ENCODE measurements at places on chromosomes 7 and 10.

- no peak for DNase-seq
Measured at GRCh38 chr7:114081606-114082425, 163.0 kb upstream of the PPP1R3A start.

GRCh38 chr7:37643876-37644275 is 39.7 kb upstream of the GPR141 start:
- no peak for DNase-seq

GRCh38 chr10:3896161-3896560 is 111.2 kb upstream of the KLF6 start:
- no peak for DNase-seq

- DNase-seq: no peak
Measured at GRCh38 chr10:30999070-30999712, 32.5 kb downstream of the ZNF438 start.

DNA sequence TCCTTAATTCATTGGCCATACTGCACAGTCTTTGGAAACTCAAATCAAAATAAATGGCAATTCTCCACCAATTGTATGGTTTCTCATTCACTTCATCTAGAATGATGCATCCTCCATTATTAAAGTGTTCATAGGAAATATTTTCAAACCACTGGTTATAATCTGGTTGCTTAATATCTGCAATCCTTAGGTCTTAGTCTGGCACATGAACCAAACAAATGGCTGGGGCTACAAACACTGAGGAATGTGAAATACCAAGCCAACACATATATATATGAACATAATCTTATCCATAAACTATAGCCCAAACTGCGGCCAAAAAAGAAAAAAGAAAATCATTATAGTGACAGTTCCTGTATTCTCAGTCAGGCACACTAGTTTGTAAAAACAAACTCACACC is 5.7 kb upstream of the MSS51 start:
- DNase-seq: no peak

DNA sequence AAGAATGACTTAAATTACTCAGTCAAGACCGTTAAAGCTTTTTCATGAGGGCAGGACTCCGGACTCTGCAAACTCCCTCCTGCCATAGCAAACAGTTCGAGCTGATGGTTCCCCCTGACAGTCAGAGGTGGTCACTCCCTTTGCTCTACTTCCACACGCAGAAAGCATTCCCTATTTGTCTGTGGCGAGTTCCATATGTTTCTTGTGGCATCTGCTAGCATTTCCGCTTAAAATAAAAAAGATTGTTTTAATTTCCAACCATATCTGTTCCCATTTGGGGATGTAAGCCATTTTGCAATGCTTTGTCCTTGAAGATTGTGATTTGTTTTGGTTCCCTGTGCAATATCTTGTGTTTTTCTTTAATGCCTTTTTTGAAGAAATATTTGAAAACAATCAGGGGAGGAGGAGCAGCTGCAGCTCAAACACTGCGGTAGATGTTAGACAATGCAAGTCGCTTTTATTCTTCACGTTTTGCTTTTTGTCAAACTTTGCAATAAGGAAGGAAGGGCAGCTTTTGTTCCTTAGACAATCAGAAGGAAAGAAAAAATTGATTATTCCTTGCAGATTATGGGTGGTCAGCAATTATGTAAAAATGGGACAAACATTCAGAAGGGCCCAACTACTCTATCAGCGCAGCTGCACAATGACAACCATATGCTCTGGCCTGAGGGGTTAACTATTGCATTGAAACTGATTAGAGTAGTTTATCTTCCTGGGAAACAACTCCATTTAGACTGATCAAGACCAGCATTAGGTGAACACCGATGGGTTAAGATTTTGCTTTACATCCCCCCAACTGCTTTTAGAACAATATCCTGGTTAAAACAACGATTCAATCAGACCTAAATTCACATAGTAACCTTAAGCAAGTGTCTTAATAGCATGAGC is 425.8 kb upstream of the NRP1 start:
- no peak for DNase-seq

GRCh38 chr10:132929953-132930548 is 12.3 kb downstream of the CFAP46 start:
- no peak for DNase-seq

DNA sequence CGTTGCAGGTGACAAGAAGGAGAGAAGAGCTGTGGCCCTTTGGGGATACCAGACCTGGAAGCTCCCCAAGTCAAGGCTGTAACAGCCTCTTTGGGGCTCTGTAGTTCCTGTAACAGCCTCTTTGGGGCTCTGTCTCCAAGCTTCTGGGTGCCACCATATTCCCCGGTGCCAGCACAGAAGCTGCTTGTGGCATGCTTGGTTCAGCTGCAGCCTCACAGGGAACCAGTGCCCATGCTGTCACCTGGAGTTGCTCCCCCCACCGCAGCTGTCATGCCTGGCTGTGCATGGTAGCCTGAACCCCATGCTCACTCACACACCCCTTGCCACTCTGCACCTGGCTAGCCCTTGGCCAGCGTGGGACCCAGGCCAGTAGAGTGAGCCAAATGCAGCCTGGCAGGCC is 109.1 kb downstream of the ELAPOR2 start:
- no peak for DNase-seq

- DNase-seq: no peak
Measured at GRCh38 chr7:7512861-7513597, 22.6 kb downstream of the COL28A1 start.

- no peak for DNase-seq
Measured at GRCh38 chr10:82668221-82668895, 793.4 kb downstream of the NRG3 start.

GRCh38 chr10:5573319-5573950 is 48.7 kb downstream of the CALML3 start:
- no peak for DNase-seq

GRCh38 chr7:2821161-2821841 is 22.8 kb downstream of the GNA12 start:
- DNase-seq: no peak

GRCh38 chr10:31023558-31023957 is 8.1 kb downstream of the ZNF438 start:
- no peak for DNase-seq

- DNase-seq: no peak
Measured at GRCh38 chr10:80122746-80123145, 9.8 kb upstream of the PLAC9 start.

DNA sequence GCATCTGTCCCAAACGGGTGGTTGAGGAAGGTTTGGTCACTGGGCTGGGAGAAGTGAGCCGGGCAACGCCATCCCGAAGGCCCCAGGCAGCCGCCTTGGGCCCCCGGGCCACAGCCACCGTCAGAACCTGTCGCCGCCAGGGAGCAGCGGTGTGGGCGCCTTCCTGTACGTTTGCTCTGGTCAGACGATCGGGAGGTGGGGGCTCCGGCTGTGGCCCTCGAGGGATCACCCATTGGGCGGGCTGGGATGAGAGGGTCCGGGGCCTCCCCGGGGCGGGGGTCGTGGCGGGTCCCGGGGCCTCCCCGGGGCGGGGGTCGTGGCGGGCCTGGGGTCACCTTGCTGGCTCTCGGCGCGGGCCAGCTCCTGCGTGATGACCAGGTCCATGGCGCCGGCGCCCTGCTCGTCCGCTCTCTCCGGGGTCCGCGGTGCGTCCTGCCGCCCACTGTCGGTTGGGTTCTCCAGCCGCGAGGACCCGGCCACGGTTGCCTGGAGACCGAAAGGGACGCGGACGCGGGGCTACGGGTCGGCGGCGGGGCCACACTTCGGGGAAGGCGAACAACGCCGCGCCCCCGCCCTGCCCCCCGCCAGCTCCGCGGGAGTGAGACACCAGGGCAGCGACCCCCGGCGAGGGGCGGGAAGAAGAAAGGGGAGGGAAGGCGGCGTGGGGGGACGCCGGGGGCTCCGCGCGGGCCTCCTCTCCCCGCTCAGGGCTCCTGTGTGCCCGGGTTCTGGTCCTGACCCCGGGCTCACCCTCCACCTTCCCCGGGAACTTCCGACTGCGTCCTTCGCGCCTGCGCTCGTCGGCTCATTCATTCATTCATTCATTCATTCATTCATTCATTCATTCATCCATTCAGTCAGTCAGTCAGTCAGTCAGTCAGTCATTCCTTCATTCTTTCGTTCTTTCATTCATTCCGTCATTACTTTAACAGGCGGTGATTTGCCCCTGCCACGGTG is at the start of gene CFAP46:
CFAP46 (minus strand) TSS at position 470 of the 957 bp plus-strand sequence; CDS start at position 384, 86 bp downstream.
- DNase-seq: no peak

DNA sequence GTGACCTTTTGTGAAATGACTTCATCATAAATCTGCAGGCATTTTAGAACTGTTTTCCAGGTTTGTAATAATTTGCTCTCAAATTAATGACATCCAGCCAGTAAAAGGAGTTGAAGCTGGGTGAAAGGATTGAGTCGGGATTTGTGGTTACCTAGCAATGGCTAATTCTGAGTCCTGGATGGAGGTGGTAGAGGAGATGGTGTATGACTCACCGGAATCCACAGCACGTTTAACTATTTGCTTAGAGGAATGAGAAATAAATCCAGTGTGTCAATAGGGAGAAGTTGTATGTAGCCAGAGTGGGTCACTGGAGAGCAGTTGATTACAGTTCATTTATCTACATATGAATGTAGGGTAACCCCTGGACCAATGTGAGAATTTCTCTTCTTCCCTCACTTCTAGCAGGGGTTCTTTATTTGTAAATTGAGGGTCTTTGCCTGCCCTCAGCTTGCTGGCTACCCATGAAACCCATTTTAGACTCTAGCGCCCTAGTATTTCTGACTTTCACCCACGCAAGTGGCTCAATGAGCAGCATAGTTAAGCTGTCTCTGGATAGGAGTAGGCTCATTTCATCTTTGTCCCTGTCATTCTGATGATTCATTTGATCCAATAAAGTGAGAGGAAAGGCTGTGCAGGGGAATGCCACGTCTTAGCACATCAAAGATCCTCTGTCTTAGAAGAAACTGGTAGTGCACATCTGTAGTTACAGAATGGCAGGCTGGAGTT is 547.8 kb downstream of the SORCS3 start:
- DNase-seq: no peak

GRCh38 chr7:156184164-156184563 is 371.9 kb upstream of the SHH start:
- DNase-seq: no peak

- DNase-seq: no peak
Measured at GRCh38 chr10:29248158-29248557, 40.7 kb upstream of the LYZL1 start.

GRCh38 chr10:126508535-126509040 is 120.3 kb upstream of the ADAM12 start:
- DNase-seq: no peak

- DNase-seq: no peak
Measured at GRCh38 chr7:55127622-55128081, 108.8 kb downstream of the EGFR start.

- DNase-seq: no peak
Measured at GRCh38 chr10:130799532-130799931, 512.0 kb downstream of the TCERG1L start.

GRCh38 chr10:89470628-89471027 is 56.3 kb downstream of the IFIT5 start:
- DNase-seq: no peak

- no peak for DNase-seq
Measured at GRCh38 chr10:26448292-26448691, 10.2 kb downstream of the APBB1IP start.

DNA sequence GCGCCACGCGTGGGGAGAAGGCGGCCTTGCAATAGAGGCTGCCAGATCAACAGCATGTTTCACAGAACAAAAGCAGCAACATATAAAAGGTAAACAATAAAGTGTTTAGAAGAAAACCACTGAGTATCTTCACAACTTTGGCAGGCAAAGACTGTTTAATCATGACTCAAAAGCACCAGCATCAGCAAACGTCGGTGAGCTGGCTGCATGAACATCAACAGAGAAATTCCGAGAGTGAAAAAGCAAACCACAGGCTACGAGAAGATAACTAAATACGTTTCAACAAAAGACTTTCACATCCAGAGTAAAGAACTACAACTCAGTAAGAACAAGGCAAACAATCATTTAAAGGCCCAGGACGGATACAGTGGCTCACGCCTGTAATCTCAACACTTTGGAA is 172.0 kb downstream of the MAD1L1 start:
- no peak for DNase-seq

- DNase-seq: no peak
Measured at GRCh38 chr10:114081911-114082583, 38.4 kb downstream of the ADRB1 start.

DNA sequence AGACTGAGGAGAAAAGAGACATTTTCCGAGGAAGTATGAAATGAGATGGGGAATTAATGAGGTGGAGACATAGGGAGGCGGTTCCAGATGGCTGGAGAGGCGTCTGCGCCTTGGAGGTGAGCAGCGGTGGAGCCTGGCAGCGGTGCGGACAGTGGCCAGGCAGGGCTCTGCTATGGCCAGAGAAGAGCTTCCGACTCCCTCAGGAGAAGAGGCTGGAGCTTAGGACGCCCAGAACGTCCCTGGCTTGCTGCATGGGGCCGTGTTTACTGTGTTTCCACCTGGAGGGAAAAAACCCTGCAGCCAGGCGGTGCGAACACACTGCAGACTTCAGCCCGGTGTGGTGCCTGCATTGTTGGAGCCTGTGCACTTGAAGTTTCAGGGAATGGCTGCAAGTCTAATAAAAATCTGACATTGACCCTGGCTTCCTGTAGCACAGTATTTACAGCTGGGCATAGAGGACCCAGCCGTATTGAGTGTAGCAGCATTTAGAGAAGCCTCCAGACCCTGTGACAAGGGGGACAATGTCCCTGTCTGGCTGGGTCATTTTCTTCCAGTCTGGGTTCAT is 447.1 kb upstream of the MKI67 start:
- no peak for DNase-seq

- no peak for DNase-seq
Measured at GRCh38 chr10:125020386-125020785, 78.5 kb downstream of the ZRANB1 start.

DNA sequence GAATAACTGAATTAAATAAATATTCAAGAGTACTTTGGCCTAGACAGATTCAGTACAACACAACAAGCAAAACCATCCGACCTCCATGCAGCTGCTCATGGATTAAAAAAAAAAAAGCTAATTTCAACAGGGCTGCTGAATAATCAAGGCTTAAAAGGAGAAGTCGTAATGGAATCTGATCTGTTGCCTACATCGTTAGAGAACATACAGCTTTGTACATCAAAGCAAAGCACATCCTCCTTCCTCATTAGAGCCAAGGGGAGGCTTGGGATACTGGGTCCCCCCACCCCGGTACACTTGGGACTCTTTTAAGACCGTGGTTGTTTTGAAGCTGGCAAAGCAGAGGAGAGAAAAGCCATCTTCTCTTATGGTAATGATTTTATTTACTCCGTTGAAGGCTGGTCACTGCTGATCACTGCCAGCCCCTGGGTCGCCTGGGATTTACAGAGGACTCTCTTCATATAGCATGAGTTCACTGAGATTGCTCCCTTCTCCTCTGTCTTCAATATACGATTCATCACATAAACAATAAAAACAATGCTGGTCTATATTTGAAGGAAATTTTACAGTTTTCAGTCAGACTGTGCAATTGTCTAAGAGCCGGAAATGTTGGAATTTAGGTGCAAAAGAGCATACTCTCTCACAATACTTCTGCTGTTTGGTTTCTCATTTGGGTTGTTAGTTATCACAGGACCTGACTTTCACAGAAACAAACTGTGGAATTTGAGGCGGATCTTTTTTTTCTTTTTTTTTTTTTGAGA is 148.8 kb downstream of the FAM107B start:
- DNase-seq: no peak

Data from stimulated activated CD8-positive, alpha-beta memory T cell treated with anti-CD3 and anti-CD28 coated beads, Interleukin-4, amount 100 ng/mL, for 4 hours (primary cell).